NCI-H2029 (cell line): ENCODE measurements at places on chromosomes 2 and 18.

GRCh38 chr18:55266981-55267380 lies 307.7 kb upstream of the CCDC68 start:
- no peak for DNase-seq

- no peak for DNase-seq
These were observed 573 bp downstream of the WDR7 start for GRCh38 chr18:56651771-56652092.

DNA sequence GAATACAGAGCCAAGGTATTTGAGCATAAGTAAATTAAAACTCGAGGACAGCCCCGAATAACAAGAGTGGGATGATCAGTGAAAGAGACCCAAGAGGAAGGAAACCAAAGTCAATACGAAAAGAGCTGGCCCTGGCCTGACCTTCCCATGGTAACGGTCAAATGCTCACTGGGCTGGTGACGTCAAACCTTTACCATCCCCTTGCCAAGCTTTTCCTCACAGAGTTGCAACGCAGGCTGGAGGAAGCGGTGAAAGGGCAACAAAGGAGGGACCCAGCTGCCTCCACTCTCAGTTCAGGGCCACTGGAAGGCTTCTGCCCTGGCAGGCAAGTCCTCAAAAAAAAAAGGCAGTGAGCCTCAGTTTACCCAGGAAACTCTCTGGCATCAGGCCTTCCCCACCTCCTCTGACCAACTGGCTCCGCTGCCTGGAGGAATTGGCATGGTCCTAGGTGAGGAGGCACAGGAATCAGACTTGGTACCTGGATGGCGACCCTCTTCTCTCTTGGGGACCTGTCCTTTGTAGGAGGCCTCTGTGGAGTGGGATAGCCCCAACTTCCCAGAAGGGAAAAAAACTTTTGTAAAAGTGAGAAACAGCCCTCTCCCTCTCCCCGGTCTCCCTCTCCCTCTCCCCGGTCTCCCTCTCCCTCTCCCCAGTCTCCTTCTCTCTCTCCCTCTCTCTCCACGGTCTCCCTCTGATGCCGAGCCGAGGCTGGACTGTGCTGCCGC lies 212.4 kb downstream of the ANAPC1 start:
- DNase-seq = no peak

- no peak for DNase-seq
These were observed 16.5 kb upstream of the MTCL1 start for GRCh38 chr18:8688816-8689215.
